ENCODE measurements at places on chromosomes 1 and 21. TPM values are rescaled to one million over a fixed set of nuclear protein-coding genes. Genes with fewer than 3 reads are reported as not detected.

The ST6GALNAC3 gene
- total RNA-seq, result 0.97 TPM

The SLC5A9 gene
- not detected for total RNA-seq

- no peak overlapping the region for H3K27ac ChIP-seq
- DNase-seq, result no peak
- H3K4me1 ChIP-seq, result peaks cover 11% of the 10 kb centered on the region
- no peak overlapping the region for H3K4me3 ChIP-seq
Measured at GRCh38 chr1:67648582-67649326, 36.2 kb upstream of the GADD45A start.

DNA sequence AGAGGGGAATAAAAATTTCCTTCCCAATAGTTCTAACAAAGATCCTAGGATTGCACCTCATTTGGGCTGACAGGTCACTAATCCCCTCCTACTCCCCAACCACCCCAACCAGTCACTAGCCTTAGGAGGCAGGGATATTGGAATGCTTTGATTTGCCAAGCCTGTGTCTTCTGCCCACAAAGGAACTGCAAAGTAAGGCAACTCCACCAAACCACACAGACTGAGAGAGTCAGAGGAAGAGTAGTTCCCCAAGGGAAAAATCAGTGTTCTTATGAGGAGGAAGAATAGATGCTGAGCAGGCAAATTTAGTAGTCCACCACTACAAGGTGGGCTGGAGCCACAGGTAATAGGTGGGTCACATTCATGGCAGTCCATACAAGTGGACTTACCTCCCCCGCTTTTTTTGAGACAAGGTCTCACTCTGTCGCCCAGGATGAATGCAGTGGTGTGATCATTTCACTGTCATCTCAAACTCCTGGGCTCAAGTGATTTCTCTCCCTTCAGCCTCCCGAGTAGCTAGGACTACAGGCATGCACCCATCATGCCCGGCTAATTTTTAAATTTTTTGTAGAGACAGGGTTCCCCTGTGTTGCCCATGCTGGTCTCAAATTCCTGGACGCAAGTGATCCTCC is 3.7 kb upstream of the TMEM39B start:
- peak overlapping the region; percentile 1 for H3K4me3 ChIP-seq
- H3K27me3 ChIP-seq, result peaks cover 18% of the 10 kb centered on the region
- peak; percentile 68 for DNase-seq
- H3K4me1 ChIP-seq, result peaks cover 57% of the 10 kb centered on the region

The DIRAS3 gene
- total RNA-seq, result 1.5 TPM

DNA sequence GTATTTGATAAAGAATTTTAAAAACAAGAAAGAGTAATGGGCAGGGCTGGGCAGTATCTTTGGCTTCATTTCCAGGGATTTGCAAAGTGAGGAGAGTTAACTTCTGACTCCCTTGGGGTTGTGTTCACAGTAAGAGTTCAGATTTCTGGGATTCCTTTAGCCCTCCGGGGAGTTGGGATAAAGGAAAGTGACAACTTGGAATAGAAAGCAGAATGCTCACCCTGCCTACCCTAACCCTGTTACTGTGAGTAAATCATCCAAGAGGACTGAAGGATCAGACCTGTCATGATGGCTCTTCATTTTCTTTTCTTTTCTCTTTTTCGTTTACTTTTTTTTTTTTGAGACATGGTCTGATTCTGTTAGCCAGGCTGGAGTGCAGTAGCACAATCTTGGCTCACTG is 76.1 kb downstream of the CACHD1 start:
- H3K27me3 ChIP-seq, result no peaks in the 10 kb centered on the region
- H3K4me1 ChIP-seq, result peaks cover 28% of the 10 kb centered on the region
- no peak for DNase-seq
- H3K4me3 ChIP-seq, result no peak overlapping the region
- H3K27ac ChIP-seq, result no peak overlapping the region
- H3K36me3 ChIP-seq, result no peaks in the 10 kb centered on the region

GRCh38 chr1:226063224-226063976 is 884 bp downstream of the H3-3A start:
- H3K27me3 ChIP-seq, result peaks cover 2% of the 10 kb centered on the region
- H3K27ac ChIP-seq, result peak overlapping the region; percentile 98
- H3K4me1 ChIP-seq, result peaks cover 38% of the 10 kb centered on the region
- peak overlapping the region; percentile 98 for H3K4me3 ChIP-seq

The TCHH gene
- total RNA-seq, result not detected

GRCh38 chr21:46347791-46348381 is 23.9 kb downstream of the PCNT start:
- no peaks in the 10 kb centered on the region for H3K27me3 ChIP-seq
- DNase-seq, result no peak
- H3K36me3 ChIP-seq, result peaks cover 27% of the 10 kb centered on the region
- peaks cover 6% of the 10 kb centered on the region for H3K4me1 ChIP-seq
- H3K4me3 ChIP-seq, result no peak overlapping the region

Data from HFFc6 (cell line).